ENCODE measurements at places on chromosomes 16 and 17.

- DNase-seq = no peak
These were observed 10.6 kb upstream of the MFAP4 start for GRCh38 chr17:19397556-19398041.

GRCh38 chr17:42548070-42548837 lies 4.5 kb upstream of the HSD17B1 start:
- peak; percentile 81 for DNase-seq

GRCh38 chr17:72624652-72625051 lies 467.8 kb downstream of the SLC39A11 start:
- no peak for DNase-seq

DNA sequence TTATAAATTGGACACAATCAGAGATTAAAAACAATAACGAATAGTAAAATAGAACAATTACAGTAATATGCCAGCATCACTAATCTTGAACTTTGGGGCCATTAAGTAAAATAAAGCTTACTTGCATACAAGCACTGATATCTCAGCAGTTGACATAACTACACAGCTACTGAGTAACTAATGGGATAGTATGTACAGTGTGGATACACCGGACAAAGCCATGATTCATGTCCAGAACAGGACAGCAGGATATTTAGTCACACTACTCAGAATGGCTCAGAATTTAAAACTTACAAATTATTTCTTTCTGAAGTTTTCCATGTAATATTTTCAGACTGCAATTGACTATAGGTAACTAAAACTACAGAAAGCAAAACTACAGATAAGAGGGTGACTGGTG lies 427.5 kb downstream of the CDH13 start:
- no peak for DNase-seq

GRCh38 chr17:2721603-2722002 lies 10.0 kb upstream of the CLUH start:
- no peak for DNase-seq

DNA sequence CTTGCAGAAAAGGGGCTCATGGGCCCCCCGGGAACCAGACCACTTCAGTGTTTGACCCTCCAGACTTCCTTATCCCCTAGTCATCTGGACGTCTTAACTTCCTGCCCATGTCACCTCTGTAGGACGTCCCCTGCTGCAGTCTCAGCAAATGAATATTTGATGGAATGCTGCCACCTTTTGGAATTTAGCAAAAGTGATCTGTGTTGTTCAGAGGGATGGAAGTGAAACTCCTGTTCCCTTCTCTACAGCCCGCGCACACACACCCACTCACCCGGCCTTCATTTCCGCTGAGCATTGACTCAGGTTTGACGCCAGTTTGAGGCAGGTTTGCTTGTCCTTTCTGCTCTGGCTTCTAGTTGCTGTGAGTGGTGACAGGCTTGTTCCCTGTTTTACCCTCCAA lies 507.2 kb upstream of the EEF2KMT start:
- DNase-seq = no peak

GRCh38 chr16:48611329-48612137 lies 1.6 kb upstream of the N4BP1 start:
- peak; percentile 93 for DNase-seq

- no peak for DNase-seq
These were observed 98.2 kb upstream of the DHX40 start for GRCh38 chr17:59466946-59467801.

GRCh38 chr17:76993651-76994050 lies 125.4 kb downstream of the MGAT5B start:
- DNase-seq = no peak

GRCh38 chr16:31078597-31079341 lies 4.5 kb downstream of the ZNF646 start:
- DNase-seq = no peak

GRCh38 chr16:19936441-19936840 lies 51.8 kb upstream of the GPRC5B start:
- no peak for DNase-seq
